Chondrocyte (in vitro differentiated cells): ENCODE measurements at places on chromosomes 4 and X.

DNA sequence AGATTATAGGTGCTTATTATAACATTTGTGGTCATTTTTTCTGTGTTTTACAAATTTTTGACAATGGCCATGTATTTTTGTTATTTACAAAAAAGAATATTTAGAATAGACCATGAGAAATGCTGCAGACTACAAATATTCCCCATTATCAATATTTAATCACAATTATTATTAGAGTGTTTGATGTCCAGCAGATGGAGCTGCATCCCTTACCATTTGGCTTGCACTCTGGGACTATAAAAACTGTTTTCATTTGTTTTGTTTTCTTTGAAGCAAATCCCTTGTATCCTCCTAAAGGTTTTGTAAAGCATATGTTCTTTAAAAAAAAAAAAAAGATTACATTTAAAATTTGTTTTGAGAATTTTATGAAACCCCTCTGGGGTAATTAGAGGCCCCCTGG, 85.6 kb upstream of the CXorf66 start:
- DNase-seq, result no peak

- no peak for DNase-seq
Observed at GRCh38 chr4:74878323-74878722, 54.6 kb upstream of the PARM1 start.

- no peak for DNase-seq
Observed at GRCh38 chrX:13754765-13755164, 20.2 kb downstream of the OFD1 start.

- no peak for DNase-seq
Observed at GRCh38 chr4:168630445-168631187, 133.8 kb downstream of the PALLD start.

DNA sequence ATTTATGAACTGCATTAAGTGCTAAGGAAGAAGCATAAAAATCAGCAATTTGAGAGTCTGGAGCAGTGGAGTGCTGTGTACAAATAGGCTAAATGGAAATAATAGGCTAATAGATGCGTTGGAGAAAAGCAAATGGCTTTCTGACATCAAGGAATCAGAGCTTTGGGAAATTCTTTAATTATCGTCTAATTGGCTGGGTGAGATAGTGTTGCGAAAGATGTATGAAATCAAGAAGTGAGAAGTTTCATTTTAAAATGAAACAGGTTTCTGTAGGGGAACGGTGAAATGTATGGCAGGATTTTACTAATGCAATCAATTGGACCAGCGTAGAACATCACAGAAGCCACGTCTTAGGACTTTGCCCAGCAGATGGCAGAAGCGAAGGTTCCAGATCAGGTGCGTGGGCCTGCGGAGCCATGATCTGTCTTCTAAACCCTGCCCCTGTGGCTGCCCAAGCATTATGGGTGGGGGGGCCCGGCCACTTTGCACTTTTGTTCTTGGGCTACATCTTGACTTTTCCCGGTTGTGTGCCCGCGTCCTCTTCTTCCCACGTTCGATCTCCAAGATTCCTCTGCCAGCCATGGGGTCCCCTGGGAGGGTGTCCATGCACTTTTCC, 118.5 kb upstream of the SHISA3 start:
- DNase-seq, result no peak

- DNase-seq, result no peak
Observed at GRCh38 chr4:145776208-145776607, 96.3 kb downstream of the C4orf51 start.

- no peak for DNase-seq
Observed at GRCh38 chr4:87042221-87042620, 107.4 kb downstream of the AFF1 start.

GRCh38 chr4:47640911-47641310, 155.8 kb downstream of the ATP10D start:
- no peak for DNase-seq

DNA sequence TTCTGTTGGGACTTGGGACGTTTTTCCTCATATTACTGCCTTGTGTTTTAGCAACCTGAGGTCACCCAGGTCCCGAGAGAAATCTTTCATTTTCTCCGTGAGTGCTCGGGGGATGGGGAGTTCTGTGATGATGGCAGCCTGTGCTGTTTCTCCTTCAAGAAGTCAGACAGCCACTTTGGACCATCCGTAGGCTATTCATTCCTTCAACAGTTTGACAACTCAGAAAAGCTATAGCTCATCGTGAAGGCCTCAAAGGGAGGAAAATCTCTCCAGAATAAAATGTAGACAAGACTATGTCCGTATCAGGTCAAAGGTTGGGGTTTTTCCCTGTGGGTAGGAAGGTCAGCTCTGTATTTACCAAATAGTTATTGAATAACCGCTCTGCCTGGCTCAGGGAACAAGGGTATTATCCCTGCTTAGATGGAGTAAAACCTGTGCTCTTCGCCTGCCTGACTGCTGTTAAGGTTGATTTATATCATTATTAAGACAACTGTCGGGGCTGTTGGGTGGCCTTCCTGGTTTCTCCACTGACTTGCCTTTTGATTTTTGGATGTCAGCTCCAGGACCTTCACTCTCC, 36.6 kb downstream of the FAM114A1 start:
- no peak for DNase-seq

DNA sequence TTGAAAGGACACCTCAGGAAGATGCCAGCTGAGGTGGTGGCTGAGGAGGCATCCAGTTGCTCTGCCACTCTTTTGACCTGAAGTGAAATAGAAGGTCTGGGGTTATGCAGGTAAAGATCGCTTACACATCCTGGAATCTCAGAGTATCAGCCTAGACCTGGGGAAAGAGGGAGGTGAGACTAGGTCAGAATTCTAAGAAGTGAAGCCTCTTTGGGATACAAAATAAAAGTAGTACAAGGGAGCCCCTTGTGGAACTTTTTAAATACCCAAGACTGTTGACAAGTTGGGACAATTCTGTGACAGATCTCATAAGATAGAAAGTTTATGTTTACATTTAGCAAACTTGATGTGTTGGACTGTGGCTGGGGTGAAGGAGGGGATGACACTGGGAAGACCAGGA, 263.1 kb downstream of the SPRY1 start:
- DNase-seq, result no peak

- no peak for DNase-seq
Observed at GRCh38 chr4:72546456-72546855, 22.6 kb downstream of the ADAMTS3 start.

DNA sequence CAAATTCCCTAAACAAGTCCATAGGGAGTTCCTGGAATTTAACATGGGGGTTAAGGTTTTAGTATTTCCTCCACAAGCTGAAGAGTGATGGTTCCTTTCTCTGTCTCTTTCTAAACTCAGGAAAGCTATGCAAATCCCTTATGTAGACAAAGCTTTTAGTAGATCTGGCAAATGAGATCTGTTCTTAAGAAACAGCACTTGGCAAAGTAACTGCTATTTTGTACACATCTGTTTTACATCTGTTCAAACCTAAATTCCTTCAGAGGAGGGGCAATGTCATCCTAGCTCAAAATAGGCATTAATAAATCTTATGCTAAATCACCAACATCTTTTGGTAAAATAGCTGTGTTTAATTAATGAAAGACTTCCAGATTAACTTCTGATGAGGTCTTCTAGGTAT, 137.8 kb upstream of the TBC1D9 start:
- DNase-seq, result no peak

DNA sequence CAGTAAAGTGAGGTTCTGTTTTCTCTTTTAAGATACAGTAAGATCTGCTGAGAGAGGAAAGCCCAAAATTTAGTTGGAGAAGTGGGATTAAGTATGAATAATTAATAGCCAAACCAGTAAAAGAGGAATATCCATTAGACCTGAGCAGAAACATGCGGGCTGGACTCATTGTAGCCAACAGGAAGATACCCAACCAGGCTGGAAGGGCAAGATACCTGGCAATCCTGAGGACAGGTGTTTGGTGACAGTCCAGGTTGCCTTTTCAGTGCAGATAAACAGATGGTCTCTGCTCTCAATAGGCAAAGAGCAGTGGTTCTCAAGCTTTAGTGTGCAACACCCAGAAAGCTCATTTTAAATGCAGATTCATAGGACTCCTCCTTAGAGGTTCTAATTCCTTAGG, 980.8 kb upstream of the GRID2 start:
- no peak for DNase-seq

GRCh38 chr4:119540249-119540648, 88.4 kb downstream of the PDE5A start:
- DNase-seq, result no peak

DNA sequence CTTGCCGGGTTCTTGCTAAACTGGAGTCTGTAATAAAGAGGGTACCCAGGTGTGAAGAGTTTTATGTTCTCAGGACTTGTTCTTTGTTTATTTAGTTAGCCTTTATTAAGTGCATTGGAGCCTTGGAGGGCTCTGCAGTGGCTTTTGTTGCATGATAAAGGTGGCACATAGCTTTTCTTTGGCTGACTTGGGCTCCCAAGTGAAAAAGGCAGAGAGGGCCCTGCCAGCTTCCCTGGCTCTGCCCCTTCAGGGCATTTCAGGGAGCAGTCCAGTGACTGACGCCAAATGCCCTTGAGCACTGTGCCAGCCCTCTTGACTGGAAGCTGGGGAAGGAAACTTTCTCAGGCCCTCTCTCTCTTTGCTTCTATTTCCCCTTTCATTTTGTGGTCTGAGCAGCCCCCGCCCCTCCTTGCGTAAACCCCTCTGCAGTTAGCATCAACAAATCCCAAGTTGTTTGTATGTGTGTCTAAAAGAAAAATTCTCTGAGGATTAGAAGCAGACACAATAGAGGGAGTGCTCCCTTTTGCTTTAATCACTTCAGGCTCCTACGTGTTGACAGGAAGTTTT, 152.2 kb downstream of the NHS start:
- no peak for DNase-seq
